Nephron progenitor cell (in vitro differentiated cells): ENCODE measurements at places on chromosomes 2 and 18.

- no peak for DNase-seq
These were observed 1210.4 kb upstream of the ACVR2A start for GRCh38 chr2:146634230-146635097.

- no peak for DNase-seq
These were observed 727.7 kb downstream of the GALR1 start for GRCh38 chr18:77977331-77977730.

GRCh38 chr2:77161009-77161408 lies 361.2 kb downstream of the LRRTM4 start:
- DNase-seq: no peak

DNA sequence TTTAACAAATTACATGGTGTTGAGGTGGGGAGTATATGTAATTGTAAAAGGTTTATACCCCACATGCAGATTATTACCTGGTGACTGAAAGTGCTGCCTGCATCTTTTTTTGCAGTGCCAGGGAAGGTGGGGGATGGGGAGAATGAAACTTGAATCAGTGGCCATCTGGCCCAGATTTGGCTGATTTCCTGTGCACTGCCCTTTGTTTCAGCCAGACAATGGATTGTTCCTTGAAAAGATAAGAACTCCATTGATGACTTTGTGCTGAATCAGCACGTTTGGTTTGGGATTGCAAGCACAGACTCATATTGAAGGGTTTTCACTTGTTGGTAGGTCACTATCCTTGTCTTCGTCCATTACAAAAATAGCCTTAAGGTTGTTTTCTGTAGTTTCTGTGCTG lies 20.9 kb downstream of the GREB1L start:
- no peak for DNase-seq

GRCh38 chr2:72043985-72044384 lies 103.7 kb downstream of the CYP26B1 start:
- DNase-seq: no peak

DNA sequence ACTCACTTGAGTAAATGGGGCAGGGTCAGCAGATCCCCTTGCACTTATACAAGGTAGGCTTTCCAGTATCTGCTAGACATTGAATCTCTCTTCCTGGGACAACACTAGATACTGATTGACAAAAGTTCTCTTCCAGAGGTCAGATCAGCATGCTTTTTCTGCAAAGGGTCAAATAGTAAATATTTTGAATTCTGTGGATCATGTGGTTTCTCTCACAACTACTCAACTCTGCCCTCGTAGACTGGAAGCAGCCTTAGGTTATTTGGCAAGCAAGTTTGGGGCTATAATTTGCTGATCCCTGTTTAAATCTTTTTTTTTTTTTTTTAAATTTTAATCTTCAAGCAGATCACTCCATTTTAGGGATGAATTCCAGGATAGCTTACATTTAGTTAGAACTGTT lies 17.4 kb upstream of the NABP1 start:
- no peak for DNase-seq

- DNase-seq: peak; percentile 45
These were observed 1.5 kb downstream of the EPAS1 start for GRCh38 chr2:46298522-46299353.

- no peak for DNase-seq
These were observed 317.2 kb upstream of the CDH2 start for GRCh38 chr18:28494151-28494550.

DNA sequence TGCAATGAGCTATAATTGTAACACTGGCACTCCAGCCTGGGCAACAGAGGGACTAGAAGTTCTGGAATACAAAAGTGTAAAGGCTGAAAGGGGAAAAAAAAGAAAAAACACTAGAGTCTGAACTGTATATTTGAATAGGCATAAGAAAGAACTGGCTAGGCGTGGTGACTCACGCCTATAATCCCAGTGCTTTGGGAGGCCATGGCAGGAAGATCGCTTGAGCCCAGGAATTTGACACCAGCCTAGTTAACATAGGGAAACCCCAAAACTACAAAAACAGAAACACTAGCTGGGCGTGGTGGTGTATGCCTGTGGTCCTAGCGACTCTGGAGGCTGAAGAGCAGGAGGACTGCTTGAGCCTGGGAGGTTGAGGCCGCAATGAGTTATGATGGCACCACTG lies 70.6 kb downstream of the SAP130 start:
- DNase-seq: no peak

DNA sequence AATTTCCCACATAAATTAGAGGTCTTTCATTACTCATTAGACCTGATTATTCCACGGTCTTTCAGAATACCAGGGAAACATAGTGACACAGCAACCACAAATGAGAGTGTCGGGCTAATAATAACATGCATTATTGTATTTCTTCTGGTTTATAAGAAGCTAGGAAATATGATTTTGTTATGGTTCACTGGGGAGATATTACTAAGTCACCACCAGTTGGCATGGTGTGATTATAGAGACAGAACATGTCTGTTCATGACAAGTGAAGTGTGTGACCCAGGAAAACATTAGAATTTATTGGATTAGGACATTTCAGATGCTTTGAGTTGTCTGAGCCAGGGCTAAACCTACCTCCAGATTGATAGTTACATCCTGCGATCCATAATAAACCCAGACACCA lies 494.4 kb downstream of the FBXO15 start:
- no peak for DNase-seq

GRCh38 chr2:149399934-149400615 lies 69.7 kb downstream of the LYPD6 start:
- DNase-seq: no peak

GRCh38 chr2:61044636-61045035 lies 21.0 kb upstream of the SANBR start:
- no peak for DNase-seq

- DNase-seq: peak; percentile 3
These were observed 2.0 kb downstream of the PPP4R1 start for GRCh38 chr18:9612215-9612830.
